HEK293T (cell line): ENCODE measurements at places on chromosomes 12 and 14.
A peak's percentile ranks its signal among the peaks of the same experiment; 100 is the strongest.

DNA sequence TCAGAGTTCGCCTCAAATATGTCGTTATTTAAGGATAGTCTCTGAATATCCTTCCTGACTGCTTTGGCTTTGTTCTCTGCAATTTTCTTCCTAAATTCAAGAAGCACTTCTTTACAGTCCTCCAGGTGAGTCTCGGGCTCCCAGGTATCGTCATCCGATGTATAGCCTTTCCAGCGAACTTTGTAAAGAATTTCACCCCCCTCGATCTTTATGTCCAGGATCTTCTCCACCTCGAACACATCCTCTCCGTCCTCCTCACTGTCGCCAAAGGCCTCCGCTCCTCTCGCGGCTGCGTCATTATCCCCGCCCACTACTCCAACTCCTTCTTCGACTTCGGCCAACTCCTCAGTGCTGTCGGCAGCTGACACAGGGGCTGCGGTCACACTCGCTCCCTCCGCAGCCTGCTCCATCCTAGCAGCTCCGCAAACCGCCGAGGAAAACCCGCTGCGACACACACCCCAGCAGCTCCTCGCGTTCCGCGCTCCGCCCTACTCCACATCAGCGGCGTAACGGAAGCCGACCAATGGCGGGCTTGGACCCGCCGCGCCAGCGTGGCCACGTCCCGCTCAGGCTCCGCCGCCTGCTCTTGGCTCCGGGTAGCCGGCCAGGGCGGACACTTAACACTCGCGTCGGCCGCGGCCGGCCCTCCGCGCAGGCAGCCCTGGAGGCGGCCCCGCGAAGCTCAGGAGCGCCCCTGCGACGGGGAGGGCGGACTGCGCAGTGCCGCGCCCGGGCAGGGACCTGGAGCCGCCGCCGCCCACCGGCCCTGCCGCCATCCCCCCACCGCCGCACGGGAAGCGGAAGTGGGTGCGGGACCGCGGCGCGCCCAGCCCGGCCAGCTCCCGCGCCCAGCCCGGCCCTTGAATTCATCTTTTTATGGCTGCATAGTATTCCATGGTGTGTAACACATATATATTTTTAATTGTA, 4.1 kb downstream of the CD163L1 start:
- peak; percentile 32 for DNase-seq

DNA sequence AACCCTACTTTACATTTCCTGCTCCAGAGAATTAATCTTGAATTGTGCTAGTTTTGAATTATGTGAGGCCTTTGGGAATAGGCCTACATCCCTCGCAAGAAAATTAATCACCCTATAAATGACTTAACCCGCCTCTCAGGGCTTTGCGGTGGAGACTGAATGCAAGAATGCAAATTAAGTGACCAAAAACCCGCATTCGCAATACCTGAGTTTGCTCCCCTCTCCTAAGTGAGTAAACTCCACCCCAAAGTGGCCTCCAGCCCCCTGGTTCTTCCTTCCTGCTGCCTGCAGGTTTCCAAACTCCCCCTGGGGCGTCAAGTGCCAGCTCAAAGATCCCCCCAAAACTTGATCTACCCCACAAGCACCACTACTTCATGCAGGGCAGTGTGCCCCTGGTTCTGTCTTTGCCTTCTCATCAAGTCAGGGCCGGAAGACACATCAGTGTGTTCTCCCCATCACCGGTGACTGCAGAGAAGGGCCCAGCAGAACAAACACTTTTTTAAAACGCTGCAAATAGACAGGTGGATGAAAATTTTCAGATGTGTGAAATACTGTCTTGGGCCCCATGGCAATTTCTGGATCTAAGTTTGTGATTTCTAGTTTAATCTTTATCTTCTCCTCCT, 644.7 kb downstream of the VRK1 start:
- no peak for DNase-seq

- no peak for DNase-seq
Measured at GRCh38 chr14:38257507-38257906, 1.6 kb upstream of the CLEC14A start.

DNA sequence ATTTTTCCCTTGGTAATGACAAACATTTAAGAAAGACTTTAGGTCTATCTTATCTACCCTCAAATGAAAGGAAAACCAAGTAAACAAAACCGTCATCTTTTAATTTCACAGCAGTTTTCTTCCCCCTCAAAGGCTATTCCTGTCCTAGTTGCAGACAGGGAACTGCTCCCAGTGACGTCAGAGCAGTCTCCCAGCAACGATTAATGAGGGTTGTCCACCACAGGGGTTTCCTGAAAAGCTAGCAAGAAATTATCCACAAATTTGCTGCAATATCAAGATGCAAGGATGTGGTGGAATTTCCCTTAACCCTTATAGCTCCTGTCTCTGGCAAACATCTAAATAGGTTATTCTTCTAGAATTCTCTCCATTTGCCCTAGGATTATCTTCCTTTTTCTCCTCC, 89.1 kb upstream of the STAC3 start:
- DNase-seq: peak; percentile 48

DNA sequence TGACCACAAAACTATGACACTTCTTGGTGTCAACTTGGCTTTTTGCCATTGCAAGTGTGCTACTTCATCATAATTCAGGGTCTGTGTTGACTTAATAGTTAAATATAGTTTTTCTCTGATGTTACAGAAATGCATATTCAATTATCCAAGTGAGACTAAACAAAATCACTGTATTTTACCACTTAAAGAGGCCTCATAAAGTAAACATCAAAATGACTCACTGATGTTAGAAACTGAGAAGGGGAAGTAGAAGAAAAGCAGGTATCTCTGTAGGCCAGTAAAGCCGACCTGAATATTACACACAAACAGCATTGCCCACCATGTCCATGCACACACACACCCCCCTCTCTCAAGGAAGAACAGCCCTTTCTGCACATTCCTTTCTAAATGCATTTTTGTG, 55.4 kb downstream of the RPAP3 start:
- DNase-seq: no peak

GRCh38 chr12:65123435-65124063, 2.4 kb upstream of the WIF1 start:
- DNase-seq: peak; percentile 26

DNA sequence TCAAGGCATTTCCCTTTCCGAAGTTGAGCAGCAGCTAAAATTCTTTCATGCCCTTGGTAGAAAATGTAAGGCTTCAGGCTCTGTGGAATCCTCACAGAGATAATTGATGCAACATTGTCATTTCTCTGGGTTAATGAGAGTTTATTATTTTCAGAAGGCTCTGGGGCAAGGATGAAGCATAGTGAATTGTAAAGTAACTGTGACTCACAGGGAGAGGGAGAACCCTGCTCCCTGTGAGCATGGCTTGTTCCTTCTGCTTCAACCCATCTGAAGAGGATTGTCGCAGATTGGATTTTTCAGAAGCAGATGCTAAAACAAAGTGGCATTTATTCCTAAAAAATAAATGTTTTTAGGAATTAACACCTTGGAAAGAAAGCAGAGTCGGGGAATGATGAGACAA, 41.2 kb downstream of the APOBEC1 start:
- DNase-seq: no peak

DNA sequence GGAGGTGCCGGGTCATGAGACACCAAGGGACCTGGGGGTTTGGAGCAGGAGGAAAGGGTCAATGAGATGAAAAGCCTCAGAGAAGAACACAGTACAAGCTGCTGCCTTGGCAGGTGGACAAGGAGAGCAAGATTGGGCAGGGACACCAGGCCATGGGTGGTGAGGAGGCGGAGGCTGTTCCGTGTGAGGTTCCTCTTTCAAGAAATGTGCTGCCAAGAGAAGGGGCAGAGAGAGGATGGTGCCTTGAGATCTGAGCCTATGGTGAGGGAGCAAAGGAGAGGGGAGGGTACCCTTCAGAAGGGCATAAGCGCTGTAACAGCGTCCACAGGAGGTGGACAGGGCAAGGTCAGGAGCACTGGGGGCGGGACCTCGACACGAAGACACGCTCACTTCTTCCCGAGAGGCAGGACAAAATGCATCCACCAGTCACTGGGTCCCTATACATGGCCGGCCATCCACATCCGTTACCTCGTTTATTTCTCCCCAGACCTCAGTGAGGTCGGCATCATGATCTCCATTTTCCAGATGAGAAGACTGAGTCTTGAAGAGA, 100.2 kb downstream of the B4GALNT3 start:
- no peak for DNase-seq

GRCh38 chr14:71444030-71444822, 488.0 kb upstream of the RGS6 start:
- DNase-seq: no peak

DNA sequence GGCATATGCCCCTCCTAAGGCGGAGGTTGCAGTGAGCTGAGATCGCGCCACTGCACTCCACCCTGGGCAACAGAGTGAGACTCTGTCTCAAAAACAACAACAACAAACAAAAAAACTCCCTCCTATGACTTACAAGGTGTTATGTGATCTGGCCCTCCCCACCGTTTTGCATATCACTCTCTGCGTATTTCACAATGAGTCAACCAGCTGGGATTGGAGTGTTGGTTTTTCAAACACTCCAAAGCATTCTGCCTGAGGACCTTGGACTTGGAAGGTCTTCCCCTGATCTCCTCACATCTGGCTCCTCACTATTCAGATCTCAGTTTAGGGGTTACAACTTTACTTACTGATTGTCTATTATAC, 14.0 kb downstream of the MANSC1 start:
- no peak for DNase-seq

DNA sequence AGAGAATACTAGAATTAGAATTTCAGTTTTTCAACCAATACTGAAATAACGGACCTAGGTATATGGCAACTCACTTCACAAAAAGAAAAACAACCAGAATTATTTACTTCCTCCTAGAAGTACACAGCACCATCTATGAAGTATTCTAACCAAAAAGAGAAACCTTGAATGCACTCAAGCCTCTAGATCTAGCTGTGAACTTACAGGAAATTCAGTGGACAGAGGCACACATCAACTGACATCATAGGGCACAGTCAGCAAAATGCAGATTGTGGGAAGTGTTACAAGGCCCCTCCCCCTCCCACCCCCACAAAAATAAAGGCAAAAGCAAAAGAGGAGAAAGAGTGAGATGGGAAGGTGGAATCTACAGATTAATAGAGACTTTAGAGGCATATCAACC, 102.4 kb downstream of the TMTC1 start:
- no peak for DNase-seq

DNA sequence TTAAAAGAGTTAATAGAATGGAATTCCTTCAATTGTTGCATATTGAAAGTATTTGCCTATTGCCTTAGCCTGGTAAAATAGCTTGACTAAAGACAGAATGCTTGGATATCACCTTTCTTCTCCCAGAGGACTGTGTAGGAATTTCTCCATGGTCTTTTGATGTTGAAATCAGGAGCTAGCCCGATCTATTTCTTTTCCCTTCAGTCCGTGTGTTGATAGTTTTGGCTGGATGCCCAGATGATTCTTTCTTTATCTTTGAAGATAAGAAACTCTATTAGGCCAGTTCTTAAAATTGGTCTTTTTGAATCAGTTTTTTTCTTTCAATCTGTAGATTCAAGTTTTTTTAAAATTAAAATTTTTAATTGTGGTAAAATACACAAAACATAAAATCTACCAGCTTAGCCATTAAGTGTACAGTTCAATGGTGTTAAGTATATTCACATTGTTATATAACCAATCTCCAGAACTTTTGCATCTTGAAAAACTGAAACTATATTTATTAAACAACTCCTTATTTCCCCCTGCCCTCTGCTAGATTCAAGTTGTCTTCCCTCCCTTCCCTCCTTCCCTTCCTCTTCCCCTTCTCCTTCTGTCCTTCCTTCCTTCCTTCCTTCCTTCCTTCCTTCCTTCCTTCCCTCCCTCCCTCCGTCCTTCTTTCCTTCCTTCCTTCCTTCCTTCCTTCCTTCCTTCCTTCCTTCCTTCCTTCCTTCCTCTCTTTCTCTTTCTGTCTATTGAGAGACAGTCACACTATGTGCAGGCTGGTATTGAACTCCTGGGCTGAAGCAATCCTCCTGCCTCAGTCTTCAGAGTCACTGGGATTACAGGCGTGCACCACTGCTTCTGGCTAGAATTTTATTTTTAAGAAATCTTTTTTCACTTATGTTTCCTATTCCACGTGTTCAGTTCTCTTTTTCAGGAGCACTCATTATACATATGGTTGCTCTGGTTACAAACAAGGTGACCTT, 10.1 kb downstream of the LACRT start:
- DNase-seq: no peak

DNA sequence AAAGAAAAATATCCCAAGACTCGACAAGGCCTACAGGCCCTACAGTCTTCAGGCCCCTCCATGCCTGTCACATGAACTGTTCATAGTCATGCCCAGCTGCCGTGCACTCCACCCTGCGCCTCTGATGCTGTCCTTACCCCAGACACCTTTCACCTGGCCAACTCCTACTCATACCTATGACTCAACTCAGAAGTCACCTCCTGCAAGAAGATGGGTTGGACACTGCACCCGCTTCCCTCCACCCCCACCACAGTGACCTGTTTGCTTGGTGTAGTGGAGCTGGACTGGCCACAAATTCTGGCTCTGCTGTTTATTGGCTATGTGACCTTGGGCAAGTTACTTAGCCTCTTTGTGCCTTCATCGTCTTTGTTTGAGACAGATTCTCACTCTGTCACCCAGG, 56.2 kb downstream of the PHETA1 start:
- no peak for DNase-seq

- DNase-seq: no peak
Measured at GRCh38 chr12:81639196-81639595, 120.0 kb downstream of the PPFIA2 start.

GRCh38 chr14:79602045-79602444, 609.3 kb downstream of the DIO2 start:
- DNase-seq: no peak

- no peak for DNase-seq
Measured at GRCh38 chr12:88299567-88300101, 157.5 kb downstream of the TMTC3 start.

DNA sequence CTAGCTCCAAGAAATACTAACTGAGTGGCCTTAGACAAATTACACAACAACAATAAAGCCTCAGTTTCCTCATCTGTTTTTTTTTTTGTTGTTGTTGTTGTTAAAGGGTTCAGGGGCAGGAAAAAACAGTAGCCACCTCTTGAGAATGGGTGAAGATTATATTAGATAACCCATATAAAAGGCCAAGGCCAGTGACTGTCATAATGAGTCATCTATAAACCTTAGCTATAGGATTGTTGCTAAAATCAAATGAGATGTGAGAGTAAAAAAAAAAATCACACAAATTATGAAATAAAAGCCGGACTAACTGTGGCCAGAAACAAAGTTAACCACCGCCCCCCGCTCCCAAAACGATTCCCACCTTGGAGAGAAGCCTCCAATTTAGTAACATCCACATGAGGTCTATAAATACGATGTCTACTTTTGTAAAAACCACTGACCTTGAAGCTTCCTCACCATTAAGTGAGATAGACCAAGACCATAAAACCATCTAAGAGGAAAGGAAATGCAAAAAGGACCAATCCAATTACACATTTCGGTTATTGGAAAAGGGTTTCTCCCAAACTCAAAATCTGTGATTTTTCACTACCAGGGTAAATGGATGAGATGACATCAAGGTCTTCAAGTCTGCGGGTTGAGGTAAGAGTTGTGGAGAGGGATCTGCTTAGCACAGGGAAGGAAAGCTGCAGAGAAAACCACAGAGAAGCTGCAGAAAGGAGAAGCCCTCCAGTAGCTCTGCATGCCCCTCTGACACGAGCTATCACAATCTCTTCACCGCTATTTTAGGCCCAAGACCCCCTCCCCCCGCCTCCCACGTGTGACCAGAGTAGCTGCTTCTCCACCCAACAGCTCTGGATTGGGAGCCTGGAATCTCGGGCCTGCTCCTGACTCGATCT, 1.0 kb downstream of the NAA25 start:
- peak; percentile 39 for DNase-seq

GRCh38 chr12:12735301-12735700, 18.1 kb downstream of the CDKN1B start:
- DNase-seq: no peak
